RPMI7951 (cell line): ENCODE measurements at places on chromosomes 7 and 10. TPM values are rescaled to one million over a fixed set of nuclear protein-coding genes. Genes with fewer than 3 reads are reported as not detected.

DNA sequence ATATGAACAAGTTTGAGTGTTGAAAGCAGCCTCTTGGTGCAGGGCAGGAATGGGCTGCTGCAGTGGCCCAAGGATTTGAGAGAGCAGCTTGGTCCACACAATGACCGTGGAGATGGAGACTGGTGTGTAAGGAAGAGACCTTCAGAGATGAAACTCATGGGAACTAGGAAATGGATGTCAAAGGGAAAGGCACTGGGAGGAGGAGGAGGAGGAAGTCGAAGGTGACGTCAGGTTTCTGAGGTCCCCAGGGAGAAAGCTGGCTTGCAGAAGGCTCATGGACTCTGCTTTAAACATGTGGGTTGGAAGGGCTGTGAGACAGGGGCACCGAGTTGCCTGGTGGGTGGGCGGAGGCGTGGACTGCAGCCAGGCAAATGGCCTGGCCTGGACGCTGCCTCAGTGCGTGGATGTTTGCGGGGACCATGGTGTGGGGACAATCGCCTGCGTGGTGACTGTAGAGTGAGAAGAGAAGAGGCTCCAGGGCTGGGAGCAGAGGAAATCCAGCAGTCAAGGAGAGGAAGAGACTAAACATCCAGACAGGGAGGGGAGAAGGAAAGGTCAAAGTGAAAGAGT lies 14.6 kb downstream of the C10orf71 start:
- no peak for DNase-seq

DNA sequence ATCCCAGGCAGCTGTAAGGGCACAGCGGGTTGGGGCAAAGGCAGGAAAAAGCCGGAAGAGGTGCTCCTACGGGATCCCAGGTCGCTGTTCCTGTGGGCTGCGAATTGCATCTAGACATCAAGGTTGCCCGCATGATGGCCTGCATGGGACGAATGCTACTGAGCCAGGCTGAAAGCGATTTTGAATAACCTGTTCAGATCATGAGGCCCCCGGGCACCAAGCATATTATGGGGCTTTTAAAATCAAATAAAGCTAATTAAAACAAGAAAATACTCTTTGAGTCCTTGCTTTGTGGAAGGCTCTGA lies 37.1 kb downstream of the CAMK2B start:
- DNase-seq = no peak

KCNK18 gene
- not detected in 2 replicates for total RNA-seq

DNA sequence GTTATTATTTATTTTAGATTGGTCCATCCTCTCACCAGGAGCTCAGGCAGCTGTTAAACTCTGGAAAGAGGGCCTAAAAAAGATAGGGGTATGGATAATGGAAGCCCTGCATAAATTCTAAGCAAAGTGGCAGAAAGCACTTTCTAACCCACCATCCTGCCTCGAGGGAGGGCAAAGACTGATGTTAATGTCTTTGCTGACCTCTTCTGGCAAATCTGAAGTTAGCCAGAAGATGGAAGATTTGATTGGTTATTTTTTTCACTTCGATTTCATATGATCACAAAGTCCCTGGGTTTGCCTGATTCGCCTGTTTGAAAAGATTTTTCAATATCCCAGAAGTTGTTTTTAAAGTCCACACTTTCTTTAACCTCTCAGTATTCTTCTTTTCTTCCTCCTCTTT lies 24.8 kb downstream of the OR9A2 start:
- peak; percentile 26 for DNase-seq

AUTS2 gene
- total RNA-seq = under 0.01 and 0.10 TPM in 2 replicates

CC2D2B gene
- total RNA-seq = not detected in 2 replicates

COPS6 gene
- total RNA-seq = 63.6 and 83.4 TPM in 2 replicates

FFAR4 gene
- total RNA-seq = not detected in 2 replicates

GRCh38 chr7:80902019-80902418 lies 16.8 kb downstream of the SEMA3C start:
- DNase-seq = no peak

GRCh38 chr10:24912215-24912614 lies 40.2 kb downstream of the PRTFDC1 start:
- peak; percentile 80 for DNase-seq

DNA sequence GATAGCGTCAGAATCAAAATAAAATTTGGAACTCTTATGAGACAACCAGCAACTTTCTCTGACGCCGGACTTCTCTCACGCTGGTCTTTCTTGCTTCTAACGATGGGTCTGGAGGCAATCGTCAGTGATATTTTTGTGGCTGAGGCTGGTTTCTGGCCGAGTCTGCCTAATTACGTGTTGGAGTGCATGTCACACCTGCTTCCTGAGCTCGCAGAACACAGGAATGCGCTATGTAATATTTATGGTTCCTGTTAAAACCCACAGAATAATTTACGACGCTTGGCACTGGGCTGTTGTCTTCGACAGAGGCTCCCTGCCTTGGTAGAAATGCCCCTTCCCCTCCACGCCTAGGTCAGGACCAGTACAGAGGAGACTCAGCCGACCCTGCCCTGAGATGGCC lies 64.9 kb downstream of the NPTX2 start:
- no peak for DNase-seq

- DNase-seq = no peak
These were observed 12.6 kb downstream of the IQCE start for GRCh38 chr7:2571409-2571808.

- DNase-seq = peak; percentile 31
These were observed 290.6 kb downstream of the FRMD4A start for GRCh38 chr10:14039968-14040668.

DNA sequence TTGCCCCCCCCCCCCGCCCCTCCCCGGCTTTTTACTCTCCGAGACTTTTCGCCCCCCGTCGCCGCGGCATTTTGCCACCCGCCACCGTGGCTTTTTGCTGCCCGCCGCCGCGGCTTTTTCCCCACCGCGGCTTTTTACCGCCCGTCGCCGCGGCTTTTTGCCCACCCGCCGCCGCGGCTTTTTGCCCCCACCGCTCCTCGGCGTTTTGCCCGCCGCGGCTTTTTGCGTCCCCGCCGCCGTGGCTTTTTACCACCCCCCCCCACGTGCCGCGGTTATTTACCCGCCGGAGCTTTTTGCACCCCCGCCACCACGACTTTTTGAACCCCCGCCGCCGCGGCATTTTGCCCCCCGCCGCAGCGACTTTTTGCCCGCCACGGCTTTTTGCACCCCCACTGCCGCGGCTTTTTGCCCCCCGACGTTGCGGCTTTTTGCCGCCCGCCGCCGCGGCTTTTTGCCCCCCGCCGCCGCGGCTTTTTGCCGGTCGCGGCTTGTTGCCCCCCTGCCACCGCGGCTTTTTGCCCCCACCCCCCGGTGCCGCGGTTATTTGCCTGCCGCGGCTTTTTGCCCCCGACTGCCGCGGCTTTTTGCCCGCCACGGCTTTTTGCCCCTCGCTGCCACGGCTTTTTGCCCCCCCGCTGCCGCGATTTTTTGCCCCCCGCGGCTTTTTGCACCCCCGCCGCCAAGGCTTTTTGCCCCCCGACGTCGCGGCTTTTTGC lies 461.1 kb downstream of the ZNF33B start:
- no peak for DNase-seq

GRCh38 chr7:42161110-42161509 lies 75.9 kb downstream of the GLI3 start:
- no peak for DNase-seq

CDC14C gene
- not detected in 2 replicates for total RNA-seq

DNA sequence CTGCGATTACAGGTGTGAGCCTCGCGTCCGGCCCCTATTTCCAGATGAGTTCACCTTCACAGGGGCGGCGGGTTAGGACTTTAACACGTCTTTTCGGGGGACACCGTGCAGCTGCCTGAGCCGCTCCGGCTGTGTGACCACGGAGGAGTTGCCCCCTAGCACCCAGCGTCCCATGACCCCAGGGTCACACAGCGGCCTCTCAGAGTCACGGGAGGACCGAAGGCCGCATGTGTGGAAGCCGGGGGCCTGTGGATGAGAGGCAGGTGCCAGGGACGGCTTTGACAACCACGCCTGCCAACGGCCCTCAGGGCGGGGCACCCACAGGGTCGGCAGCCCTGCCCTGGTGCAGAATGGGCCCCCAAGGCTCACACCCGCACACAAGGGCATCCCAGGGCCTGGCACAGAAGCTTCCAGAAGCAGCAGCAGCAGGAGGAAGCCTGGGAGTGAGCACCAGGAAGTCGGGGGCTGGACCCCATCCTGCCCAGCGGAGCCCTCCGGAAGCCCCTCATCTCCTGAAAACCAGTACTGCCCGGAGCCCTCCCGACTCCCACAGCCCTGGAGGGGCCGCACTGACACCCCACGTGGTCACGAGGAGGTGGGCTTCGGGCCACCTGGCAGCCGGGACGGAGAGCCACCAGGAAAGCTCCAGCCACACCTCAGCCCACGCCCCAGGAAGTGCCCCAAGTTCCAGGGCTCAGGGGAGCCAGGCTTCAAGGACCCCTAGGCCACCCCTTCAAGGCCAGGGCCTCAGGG lies 32.7 kb downstream of the ADAP1 start:
- DNase-seq = no peak

- DNase-seq = no peak
These were observed 1.3 kb downstream of the SHH start for GRCh38 chr7:155810770-155811559.

- no peak for DNase-seq
These were observed 370.2 kb downstream of the NRG3 start for GRCh38 chr10:82245157-82245556.

DNA sequence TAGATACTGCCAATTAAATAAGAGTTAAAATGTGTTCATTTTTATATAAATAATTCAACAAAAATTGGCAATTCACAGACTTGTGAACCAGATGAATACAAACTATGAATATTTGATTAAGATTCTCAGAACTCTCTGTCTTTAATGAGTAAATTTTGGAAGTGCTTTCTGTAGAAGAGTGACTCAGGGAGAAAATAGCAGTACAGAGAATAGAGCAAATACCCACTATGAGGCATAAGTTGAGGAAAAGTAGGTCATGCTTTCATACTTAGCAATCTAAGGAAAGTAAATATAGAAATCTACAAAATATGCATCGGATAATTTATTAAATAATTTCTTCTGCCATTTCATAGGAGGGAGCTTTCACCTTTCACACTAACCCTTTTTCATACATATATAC lies 117.7 kb upstream of the TMEM106B start:
- no peak for DNase-seq

DNA sequence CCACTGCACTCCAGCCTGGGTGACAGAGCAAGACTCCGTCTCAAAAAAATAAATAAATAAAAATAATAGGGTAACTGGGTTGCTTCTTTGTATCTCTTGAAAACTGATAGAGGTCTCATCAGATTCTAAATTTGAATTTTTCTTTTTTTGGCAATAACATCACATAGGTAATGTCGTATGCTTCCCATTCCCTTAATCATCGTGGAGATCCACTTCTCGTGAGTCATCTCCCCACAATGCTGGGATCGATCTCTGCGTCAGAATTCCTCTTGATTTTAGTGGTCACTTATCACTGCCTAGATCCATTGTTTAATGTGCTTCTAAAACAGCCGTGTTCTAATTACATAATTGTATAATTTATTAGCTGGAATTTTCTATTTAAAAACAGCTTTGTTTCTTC lies 70.5 kb upstream of the DNAJB6 start:
- DNase-seq = no peak

C10orf67 gene
- not detected in 2 replicates for total RNA-seq

GRCh38 chr7:36245684-36246299 lies 92.7 kb downstream of the EEPD1 start:
- DNase-seq = no peak

GRCh38 chr7:16431646-16432424 lies 10.5 kb upstream of the CRPPA start:
- peak; percentile 65 for DNase-seq

- peak; percentile 80 for DNase-seq
These were observed 33.4 kb downstream of the CPXM2 start for GRCh38 chr10:123858077-123858681.

GRCh38 chr10:49174926-49175500 lies 13.2 kb downstream of the TMEM273 start:
- no peak for DNase-seq

- DNase-seq = peak; percentile 97
These were observed 222.4 kb downstream of the RPS24 start for GRCh38 chr10:78255796-78256638.

ASIC3 gene
- 0.10 and 1.3 TPM in 2 replicates for total RNA-seq

DNA sequence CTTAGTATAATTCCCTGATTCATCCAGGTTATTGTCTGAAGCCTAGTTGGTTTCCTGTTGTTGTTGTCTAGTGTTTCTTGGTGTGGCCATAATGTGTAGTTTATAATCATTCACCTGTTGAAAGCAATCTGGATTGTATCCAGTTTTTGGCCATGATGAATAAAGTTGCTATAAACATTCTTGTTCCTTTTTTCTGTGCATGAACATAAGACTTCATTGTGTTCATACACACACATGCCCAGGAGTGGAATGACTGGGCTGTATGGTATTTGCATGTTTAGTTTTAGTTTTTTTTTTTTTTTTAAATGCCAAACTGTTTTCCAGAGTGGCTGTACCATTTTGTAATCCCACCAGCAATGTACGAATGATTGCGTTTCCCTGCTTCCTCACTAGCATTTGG lies 349.8 kb downstream of the SDK1 start:
- no peak for DNase-seq

DNA sequence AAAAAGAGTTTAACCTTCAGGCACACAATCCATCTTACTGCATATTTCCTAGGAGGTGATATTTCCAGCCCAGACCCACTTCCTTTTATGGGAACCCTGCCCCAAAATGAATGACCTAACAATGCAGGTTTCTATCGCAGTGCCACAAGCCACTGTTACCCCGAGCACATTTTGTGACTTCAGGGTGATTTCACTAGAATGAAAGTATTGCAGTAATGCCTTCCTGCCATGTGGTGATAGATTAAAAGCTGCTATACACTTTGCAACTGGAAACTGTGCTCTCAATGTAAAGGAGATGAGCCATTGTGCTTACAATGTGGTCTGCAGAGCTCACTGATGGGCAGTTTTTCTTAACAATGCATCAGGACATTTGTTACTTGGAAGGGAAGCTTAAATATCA lies 90.5 kb upstream of the RSU1 start:
- DNase-seq = no peak

DNA sequence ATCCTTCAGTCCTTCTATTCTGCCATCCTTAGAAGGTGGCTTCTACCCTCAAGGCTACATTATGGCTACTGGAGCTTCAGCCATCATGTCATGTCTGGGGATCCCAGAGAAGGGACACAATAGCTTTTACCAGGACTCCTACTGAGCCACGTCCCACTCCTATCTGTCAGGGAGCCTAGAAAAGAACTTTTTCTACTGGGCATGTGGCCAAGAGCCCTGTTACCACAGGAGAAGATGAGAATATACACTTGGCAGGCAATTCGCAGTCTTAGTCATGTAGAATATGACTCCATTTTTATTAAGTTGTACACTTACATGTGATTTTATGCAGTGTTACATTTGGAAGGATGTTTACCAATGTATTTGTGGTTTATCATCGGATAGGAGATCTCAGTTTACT lies 64.6 kb upstream of the KCNMA1 start:
- peak; percentile 81 for DNase-seq

GPR26 gene
- total RNA-seq = under 0.01 TPM in 2 replicates

DNA sequence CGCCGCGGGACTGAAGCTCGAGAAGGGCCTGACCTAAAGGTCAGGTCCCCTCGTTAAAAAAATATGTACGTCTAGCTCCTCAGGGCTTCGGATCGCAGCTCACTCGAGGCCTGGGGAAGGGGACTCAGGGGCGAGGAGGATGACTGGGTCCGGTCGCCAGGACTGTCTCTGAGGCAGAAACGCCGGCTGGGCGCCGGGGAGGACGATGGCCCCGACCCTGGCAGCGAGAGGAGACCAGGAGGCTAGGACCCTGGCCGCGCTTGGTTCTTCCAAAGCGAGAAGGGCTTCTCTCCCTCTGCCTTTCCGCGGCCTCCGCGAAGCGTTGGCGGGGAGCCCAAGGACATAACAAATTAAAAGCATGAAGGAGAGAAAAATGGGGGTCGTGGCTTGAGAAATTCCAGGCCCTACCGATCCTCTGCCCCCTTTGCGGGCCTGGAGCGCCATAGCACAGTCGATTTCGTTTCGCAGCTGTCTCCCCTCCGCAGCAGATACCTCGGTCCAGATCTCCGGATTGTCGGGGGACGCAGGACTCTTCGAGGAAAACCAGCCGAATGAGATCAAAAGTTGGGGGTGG lies 3.1 kb downstream of the NKX2-3 start:
- no peak for DNase-seq
